HTR-8/SVneo (cell line): ENCODE measurements at places on chromosomes 1 and 21.
A peak's percentile ranks its signal among the peaks of the same experiment; 100 is the strongest.

DNA sequence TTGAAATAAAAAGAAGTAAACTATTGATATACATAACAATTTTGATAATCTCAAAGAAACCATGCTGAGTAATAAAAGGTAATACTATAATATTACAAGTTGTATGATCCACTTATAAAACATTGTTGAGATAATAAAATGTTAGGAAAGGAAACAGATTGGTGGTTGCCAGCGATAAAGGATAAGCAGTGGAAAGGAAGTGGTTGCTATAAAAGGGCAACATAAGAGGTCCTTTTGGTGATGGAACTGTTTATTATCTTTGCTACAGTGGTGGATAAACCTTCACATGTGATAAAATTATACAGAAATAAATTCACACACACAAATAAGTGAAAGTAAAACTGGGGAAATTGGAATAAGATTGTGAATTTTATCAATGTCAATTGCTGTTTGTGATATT, 15.1 kb downstream of the OR6F1 start:
- DNase-seq: no peak

- no peak for DNase-seq
These were observed 17.0 kb upstream of the WNT4 start for GRCh38 chr1:22159891-22160290.

DNA sequence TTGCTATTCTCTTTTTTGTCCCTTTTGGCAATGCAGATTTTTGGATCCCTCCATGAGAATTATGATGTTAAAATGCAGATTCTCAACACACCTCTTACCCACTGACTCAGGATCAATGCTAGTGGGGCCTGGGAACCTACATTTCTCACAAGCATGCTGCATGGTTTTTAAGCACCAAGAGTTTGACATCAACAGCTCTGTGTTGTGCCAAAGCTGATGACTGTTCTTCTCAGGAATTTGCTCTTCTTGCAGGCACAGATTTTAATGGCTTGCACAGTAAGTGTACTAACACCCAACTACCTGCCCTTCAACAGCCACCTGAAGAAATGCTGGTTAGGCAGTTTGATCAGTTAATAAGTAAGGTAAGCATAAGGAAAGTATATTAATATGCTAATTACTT, 468.7 kb downstream of the PTBP2 start:
- no peak for DNase-seq

DNA sequence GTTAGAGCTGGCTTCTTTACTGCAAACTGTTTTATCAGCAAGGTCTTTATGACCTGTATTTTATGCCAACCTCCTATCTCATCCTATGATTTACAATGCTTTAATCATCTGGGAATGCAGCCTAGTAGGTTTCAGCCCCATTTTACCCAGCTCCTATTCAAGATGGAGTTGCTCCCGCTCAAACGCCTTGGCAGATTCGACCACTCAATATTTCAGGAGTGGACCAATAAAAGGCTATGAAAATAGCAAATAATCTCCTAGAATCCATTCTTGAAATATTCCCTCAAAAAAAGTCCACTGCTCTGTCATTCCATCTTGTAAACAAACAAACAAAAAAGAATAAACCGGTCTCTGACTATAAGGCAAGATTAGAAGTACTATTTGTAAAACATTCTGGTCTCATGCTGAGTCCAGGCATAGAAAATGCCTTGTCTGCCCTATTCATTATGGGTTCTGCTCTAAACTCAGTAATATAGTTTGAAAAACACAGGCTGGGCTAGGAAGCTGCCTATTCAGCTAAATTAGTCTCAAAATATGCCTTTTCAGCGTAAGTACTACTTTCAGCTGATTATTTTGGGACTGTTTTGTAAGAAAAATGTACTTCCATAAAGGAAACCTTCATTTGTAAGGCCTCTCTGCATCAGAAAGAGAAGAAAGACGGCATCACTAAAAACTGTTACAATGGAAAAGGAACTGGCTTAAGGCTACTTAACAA, 53.0 kb downstream of the TBX19 start:
- DNase-seq: no peak

DNA sequence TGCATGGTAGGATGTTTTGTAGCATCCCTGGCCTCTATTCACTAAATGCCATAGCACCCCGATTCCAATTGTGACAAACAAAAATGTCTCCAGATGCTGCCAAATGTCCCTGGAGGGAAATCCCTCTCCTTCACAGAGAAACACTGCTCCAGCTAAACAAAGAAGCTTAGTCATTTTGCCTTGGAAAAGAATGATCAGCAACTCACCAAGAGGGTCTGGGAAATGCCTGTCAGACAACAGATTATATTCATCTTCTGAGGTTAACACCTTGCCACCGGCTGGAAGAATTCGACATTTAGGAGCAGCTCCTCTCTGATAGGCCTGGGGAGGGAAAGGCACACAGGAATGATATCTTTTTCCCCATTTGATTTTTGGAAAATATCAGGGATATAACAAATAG, 84.4 kb downstream of the NIBAN1 start:
- no peak for DNase-seq

GRCh38 chr21:31374395-31374794, 30.3 kb upstream of the TIAM1 start:
- no peak for DNase-seq

DNA sequence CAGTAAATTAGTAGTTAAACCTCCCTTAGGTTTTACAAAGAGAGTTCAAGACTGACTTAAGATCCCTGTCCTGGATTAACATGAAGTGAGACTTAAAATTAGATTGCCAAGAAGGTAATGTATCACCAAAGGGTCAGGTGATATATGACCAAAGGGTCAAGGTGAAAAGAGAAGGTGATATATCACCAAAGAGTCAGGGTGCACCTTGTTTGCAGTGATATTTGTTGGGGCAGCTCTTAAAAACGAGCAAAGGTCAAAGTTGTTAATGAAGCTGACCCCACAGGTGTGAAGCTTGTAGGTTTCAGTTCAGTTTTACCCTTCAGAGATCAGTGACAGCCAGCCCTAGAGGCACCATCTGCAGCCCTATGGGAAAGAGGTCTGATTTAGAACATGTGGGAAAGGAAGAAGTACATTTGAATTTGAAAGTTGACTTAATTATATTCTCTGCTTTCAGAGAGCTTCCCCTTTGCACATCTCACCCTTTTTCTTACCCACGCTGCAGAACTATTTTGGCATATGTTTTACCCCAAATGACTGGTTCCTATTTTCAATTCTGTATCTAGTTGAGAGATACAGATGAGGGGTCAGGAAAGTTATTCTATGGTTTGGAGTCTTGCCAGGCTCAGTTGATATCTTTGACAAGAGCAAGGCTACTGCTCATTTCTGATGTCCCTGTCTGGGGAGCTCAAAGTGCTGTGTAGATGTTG, 170.8 kb downstream of the S1PR1 start:
- DNase-seq: no peak

DNA sequence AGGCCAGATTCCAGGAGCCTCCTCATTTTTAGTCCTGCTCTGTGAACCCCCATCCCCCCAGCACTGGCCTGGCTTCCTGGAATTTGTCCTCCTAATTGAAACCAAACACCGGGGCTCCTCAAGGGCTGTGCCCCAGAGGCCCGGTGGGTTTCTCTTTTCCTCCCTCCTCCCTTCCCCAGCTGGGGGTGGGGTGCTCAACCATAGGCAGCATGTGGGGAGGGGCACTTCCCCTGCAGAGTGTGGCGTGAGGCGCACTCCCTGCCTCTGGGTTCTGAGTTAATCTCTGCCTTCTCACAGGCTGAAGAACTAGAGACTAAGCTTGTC, 67.5 kb upstream of the ACOT11 start:
- no peak for DNase-seq

DNA sequence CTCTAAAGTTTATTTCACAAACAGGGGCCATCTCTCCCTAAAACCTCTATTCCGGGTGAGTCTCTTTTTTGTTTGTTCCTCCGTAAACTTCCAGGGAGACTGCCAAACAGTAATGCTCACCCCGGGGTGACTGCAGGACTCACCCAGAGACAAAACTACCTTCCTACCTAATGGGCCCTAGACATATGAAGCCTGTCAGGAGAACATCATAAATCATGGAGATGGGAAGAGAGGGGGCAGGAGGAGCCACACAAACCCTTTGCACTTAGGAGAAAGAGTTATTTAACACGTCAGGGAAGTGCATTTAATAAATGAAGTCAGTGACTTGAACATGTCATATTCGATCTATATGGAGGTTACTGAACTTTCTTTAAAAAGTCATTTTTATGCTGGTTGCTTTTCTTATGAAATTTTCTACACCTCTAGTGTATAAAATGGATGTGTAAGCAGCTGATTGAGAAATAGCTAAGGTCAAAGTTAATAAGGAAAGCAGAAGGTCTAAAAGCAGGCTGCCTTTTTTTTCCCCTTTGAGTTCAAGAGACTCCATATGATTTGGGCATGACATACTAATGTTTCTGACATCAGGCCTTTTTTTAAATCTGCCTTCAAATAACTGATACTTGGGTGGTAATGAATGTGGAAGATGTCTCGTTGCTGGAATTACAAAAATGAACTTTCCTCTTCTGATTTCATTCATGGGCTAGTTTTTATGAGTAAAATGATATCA, 286.9 kb upstream of the USP25 start:
- no peak for DNase-seq

- DNase-seq: no peak
These were observed 257.8 kb upstream of the HOOK1 start for GRCh38 chr1:59556802-59557548.

DNA sequence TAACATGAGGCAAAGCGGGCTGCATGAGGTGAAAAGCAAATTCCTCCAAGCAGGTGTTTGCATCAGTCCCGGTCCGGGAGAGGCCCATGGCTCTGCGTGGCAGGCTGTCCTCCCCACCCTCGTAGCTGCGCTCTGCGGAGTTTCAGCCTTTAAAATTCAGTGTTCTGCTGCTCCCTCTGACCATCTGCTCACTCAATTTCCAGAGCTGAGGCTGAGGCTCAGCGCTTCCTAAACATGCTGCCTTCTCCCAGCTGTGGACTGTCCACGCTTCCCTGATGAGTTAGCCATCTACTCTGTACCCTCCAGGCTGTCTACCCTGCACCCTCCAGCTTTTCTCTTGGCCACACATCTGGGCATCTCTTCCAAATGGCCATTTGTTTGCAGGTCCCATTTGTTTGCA, 87.7 kb downstream of the KCNJ6 start:
- DNase-seq: no peak

- no peak for DNase-seq
These were observed 6.7 kb upstream of the CASZ1 start for GRCh38 chr1:10802944-10803715.

DNA sequence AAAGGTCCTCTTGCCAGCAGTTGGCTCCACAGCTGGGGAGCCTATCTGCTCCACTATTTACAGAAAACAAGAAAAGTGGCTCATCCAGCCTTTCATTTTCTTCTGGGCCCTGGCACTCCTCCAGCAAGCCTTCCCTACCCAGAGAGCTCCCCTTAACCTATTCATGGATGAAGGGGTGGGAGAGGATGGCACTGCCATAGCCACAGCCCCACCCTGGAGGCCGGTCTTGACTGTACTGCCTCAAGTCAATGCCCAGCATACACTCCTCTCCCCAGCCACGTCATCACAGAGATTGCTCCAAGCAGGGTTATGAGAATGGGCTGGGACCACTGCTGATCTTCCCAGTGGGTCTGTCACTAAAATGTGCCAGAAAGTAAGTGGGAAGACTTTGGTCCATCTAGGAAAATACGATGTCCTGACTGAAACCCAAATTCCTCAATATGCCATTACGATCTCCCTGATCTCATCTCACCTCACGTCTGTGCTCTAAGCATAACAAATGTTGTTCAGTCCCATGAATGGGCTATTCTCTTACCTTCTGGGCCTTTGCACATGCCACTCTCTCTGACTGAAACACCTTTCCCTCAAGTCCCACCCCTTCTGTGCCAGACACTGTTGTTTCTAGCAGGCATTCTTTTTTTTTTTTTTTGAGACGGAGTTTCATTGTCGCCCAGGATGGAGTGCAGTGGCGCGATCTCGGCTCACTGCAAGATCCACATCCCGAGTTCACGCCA, 21.4 kb upstream of the PTAFR start:
- no peak for DNase-seq

DNA sequence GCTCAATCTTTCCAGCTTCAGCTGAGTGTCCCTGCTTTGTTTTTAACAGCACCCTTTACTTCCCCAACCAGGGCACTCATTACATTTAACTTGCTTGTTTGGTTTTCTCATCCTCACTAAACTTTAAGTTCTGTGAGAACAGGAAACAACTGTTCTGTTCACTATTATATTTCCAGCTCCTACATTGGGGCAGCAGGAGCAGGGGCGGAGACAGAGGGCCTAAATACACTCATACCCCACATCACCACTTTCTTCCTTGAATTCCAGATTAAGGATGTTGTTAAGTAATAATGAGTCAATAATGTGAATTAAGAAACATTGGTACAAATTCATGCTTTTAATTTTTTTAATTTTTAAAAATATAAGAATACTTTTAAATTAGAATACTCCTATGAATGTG, 6.0 kb downstream of the DRAM2 start:
- no peak for DNase-seq

DNA sequence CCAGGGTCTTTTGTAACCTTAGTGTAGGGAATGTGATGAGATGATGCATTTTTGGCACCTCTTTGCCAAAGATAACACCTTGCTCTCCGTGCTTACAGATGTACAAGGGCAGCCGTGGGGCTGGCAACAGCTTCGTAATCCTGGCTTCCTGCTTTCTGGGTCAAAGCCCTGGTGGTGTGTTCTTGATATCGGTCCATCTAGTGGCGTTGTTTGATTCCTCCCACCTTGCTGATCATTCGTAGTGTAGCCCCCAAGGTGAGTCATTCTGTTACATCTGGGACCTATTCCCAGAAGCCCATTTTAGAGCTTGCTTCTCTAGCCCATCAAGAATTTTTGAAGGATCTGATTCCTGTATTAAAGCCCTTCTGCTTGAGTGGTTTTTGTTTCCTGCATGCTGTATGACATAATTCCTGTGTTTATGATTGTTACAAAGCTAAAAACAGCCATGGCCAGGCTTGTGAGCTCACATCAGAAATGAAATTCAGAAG, 7.0 kb upstream of the CCT8 start:
- DNase-seq: no peak

- DNase-seq: no peak
These were observed 132.0 kb downstream of the MAP3K21 start for GRCh38 chr1:233459470-233459945.

- no peak for DNase-seq
These were observed 62.2 kb upstream of the KIF26B start for GRCh38 chr1:245092638-245092976.

- no peak for DNase-seq
These were observed 411.6 kb downstream of the SMYD3 start for GRCh38 chr1:246095443-246095842.

GRCh38 chr1:223473601-223474344, 80.6 kb downstream of the CCDC185 start:
- no peak for DNase-seq

DNA sequence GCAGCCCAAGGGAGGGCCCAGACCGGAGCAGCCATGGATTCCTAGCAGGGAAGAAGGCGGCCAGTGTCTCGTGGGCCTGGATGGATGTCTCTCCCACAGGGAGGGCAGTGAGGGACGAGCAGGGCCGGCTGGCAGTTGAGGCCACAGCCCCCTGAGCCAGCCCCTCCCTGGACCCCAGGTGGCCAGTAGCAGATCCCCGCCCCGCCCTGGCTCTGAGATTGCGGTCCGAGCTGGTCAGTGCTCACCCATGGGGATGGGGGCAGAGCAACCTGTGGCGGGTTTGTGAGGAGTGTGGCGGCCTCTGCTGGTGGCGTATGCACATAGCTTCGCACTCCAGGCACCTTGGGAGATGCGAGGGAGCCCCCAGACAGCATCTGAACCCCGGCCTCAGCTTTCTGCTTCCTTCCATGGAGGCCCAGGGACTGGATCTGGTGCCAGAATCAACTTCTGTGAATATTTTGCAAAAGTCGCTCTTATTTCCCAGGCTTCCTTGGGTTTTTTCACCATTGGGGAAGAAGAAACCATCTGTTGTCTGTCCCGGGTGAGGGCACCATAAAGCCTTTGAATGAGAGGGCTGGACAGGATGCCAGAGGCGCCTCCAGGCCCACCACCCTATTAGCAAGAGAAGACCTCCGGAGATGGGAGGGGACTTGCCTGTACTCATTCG, 8.4 kb upstream of the KCNN3 start:
- peak; percentile 77 for DNase-seq
